CD4-positive, alpha-beta T cell treated with Interleukin-15 for 1 hour (primary cell): ENCODE measurements at places on chromosomes 11 and 22.

GRCh38 chr11:12170984-12171383 lies 60.6 kb downstream of the MICAL2 start:
- DNase-seq = no peak

- DNase-seq = no peak
Measured at GRCh38 chr22:46444390-46444854, 93.0 kb downstream of the CELSR1 start.

DNA sequence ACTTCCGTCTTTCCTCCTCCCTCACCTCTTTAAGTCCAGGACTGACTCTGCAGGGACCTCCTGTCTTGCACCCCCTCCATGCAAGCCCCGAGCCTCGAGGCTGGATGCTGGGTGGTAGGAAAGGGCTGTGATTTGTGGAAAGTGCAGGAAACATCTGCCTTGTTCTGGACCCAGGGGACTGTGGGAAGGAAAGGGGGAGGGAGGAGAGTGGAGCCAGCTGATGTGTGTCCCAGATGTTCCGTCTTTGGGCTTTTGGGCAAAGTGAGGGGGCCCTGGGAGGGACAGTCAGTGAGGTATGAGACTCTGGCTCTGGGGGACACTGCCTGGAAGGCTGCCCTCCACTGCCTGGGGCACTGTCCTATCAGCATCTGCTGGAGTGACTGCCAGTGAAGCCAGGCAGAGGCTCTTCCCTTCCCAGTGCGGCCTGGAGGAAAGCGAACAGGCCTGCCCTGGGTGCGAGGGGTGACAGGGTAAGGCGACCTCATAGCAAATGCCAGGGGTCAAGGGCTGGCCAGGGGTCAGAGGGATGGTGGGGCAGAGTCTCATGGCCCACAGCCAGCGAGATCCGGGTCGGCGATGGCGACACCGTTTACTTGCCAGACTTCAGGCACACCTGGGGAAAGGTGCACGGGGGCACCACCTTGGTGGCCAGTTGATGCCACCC lies 1.7 kb downstream of the MRGPRD start:
- DNase-seq = peak; percentile 4

GRCh38 chr11:122149202-122149601 lies 33.2 kb upstream of the BLID start:
- no peak for DNase-seq

GRCh38 chr11:11528986-11529385 lies 92.8 kb downstream of the GALNT18 start:
- DNase-seq = no peak
